ENCODE measurements at places on chromosomes 7 and 10.

DNA sequence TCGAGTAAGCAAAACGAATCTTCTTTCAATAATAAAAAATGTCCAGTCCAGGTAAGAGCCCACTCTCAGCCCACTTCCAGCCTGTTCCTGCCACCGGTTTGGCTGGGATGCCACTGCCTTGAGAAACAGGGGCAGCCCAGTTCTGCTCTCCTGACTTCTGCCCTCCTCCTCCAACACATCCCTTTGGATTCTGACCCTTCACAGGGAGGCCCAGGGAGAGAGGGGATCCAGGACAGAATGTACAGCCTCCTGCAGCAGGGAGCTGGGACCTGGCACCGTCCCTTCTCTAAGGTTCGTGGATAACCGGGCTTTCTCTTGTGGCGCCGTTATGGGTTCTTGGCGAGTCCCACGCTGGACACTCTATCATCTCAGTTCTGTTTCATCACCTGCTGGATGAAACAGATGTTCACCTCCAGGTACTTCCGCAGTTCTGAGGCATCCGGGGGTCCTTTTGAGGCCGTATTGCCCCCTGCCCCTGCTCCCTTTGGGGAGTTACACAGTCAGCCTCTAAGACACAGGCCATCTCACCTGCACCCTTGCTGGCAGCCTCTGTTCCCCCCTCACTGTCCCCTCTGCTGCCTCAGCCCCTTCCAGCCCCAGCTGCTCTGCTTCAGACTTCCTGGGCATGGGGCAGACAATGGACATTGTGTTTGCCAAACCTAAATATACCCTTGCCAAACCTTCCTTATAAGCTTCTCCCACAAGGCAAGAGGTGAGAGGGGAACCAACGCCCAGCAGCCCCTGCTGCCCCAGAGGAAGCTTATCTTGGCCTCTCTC is 203.8 kb upstream of the ZMIZ1 start:
- no peak for DNase-seq

GRCh38 chr10:79424221-79425073 is 21.0 kb downstream of the ZCCHC24 start:
- DNase-seq = no peak

- DNase-seq = no peak
Observed at GRCh38 chr10:33134011-33134751, 176.2 kb upstream of the ITGB1 start.

- DNase-seq = no peak
Observed at GRCh38 chr10:6035931-6036575, 26.1 kb downstream of the IL2RA start.

DNA sequence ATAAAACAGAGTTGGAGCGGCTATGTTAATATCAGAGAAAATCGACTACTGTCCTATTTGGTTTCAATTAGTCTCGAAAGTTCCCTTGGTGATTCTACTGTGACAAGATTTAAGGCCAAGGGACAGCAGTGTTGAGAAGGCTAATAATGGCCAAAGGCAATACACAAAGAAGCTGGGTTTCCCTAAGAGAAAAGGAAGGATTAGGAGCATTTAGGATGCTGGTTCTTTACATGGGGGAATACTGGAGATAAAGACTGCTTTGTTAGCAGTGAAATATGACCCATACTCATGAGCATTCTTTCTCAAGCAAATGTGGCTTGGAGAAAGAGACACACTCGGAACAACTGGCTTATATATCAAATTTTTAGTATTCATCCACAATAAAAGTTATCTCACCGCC is 32.2 kb downstream of the IQUB start:
- DNase-seq = no peak

DNA sequence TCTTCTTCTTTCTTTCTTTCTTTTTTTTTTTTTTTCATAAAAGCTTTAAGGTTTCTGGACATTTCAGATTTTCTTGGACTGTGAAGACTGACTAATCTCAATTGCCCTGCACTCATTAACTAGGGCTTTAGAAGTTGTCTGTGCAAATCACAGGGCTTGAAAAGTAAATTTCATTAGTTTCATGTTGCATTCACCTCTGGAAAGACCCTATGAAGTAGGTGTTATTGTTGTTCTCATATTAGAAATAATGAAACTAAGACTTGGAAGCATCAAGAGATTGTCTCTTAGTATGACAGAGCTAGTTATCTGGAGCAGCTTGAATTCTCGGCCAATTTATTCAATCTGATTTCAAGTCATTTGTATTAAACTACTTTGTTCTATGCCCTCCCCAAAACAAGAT is 28.2 kb upstream of the SEMA3D start:
- DNase-seq = no peak

- DNase-seq = no peak
Observed at GRCh38 chr10:22605168-22605567, 109.2 kb downstream of the PIP4K2A start.

DNA sequence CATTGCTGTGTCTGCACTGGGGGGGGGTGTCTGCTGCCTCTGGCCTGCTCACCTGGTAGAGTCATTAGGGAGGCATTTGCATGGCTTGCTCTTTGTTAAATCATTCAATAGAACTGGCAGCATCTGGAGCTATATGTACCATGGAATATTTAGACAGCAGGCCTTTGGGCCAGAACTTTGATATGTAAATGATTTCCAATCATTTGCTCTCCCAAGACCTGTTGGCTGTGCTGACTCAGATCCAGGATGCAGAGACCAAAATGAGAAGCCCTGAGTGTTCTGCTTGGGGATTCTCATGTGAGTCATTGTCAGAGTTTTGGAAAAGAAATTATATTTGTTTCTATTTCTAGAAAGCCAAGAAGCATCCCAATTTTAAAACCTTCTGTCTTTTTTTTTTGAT is 257.6 kb upstream of the IGFBP3 start:
- DNase-seq = no peak

DNA sequence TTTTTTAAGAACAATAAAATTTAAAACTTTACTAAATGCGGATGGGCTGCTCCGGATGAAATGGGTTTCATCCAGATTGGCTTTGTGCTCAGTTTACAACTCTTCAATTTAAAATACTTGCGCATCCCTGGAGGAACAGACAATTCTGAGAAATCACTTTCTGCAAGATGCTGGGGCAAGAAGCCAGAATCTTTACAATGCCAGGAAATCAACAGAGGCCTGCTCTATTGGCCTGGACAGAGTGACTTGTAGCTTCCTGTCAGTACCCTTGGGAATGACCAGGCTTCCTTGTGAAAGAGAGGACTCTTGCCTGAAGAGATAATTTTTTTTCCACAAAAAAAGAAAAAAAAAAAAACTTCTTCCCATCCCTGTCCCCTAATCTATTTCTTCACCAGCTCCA is 3.9 kb upstream of the FAM13C start:
- no peak for DNase-seq

GRCh38 chr7:21108182-21108581 is 319.7 kb upstream of the SP4 start:
- no peak for DNase-seq

DNA sequence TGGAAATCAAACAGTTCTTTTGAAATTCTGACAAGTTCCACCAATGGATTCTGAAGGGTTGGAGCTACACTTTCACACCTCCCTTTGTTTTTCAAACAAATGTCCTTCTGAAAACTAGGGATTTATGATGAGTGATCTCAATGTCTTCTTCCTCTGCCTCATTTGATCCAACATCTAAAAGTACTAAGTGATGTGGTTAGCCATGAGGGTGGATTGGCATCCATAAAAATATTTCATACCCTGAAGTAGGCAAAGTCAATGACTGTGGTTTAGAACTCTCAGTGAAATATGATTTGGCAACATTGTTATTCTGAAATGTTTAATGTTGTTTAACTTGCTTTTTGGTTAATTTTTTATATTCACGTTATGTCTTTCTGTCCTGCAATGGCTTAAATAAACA is 136.9 kb downstream of the MBL2 start:
- no peak for DNase-seq

DNA sequence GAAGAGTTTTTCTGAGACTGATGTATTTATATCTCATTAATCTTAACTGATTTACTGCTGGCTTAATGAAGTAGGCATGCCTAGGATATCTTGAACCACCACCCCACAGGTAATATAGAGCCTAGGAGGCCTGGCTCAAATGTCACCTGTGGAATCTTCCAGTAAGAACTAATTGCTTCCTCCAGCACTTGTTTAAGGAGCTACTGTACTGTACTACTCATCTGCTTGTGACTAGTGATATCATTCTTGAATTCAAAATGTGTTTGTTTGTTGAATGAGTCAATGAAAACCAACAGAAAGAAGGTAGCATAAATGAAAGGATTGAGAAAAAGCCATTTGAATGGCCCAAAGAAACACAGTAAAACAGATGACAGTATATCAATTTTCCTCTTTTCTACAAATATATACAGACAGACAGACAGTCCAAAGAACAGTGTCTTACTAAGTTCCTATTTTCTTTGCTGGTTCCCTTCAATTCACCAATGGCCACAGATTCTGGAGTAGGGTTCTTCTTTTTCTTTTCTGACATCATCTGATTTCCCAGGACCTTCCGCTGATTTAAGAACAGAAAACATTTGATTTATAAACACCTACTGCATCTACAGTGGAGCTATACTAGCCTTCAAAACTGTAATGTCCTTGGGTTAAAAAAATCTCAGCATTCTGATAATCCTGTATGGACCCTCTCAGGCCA is 43.7 kb upstream of the SLIT1 start:
- DNase-seq = no peak

DNA sequence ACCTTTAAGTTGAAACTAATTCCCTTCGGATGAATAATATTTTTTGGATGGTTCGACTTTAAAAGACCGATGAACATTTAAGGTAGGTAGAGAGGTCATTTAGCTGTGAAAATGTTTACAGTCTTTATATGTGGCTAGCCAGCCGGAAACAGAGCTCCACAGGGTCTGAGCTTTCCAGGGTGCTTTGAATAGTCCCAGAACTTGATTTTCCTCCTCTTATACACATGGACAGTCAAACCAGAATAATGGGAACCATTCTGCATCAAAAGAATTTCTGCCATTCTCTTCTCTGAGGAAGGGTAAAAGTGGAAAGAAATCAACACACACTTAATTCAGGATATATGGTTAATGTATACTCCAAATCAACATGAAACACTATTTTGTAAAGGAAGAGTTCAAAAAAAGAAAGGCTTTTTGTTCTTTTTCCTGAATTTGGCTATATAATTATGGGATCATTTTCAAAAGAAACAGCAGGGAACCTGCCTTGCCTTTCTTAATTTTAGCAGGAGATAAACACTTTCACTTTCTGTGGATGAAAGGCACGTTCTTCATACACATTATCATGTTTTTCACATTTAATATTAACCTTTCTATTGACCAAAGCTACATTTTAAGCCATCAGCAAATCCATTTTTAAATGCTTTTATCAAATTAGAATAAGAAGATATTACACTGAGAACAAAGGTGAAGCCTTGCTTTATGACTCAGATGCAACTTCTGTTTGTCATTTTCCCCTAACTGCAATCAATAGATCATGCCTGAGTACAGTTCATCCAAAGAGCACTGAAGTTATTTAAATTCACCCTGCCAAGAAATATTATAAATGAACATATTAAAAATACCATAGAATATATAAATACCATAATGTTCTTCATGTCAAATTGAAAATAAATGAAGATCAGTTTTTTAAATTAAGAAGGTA is 307.3 kb downstream of the THSD7A start:
- DNase-seq = no peak

DNA sequence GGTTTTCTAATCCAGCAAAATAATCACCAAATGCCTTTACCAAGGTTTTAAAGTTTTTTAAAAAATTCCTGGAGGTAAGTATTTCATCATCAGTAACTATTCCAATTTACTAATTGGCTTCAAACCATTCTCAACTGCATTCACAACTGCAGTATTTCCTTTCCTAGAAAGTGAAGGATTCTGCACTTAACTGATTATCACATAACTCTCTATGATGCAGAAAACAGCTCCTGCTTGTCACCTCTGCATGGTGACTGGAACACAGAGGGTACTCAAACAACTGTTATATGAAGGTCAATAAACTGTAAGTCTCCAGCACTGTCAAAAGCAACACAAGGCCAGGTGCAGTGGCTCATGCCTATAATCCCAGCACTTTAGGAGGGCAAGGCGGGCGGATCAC is 42.6 kb downstream of the SRPK2 start:
- no peak for DNase-seq

All from WTC11 (cell line).